Bronchus fibroblast of lung (primary cell): ENCODE measurements at places on chromosomes 1 and 21. TPM values are rescaled to one million over a fixed set of nuclear protein-coding genes. Genes with fewer than 3 reads are reported as not detected.

The PRAMEF27 gene
- not detected in 2 replicates for total RNA-seq

The NKAIN1 gene
- 0.15 and 2.4 TPM in 2 replicates for total RNA-seq

The ECE1 gene
- total RNA-seq: 79.7 and 83.4 TPM in 2 replicates

The TUFT1 gene
- 7.6 and 10.6 TPM in 2 replicates for total RNA-seq

The BNIPL gene
- total RNA-seq: under 0.01 and 0.17 TPM in 2 replicates

The EDN2 gene
- total RNA-seq: 0.45 TPM in 1 of 2 replicates, not detected in the other

The PRR9 gene
- not detected in 2 replicates for total RNA-seq

The CHD5 gene
- total RNA-seq: 0.50 TPM in 1 of 2 replicates, not detected in the other

The ALX3 gene
- total RNA-seq: not detected in 2 replicates

The S100A2 gene
- 4.5 and 10.8 TPM in 2 replicates for total RNA-seq

The PALMD gene
- not detected in 2 replicates for total RNA-seq

The FTCD gene
- not detected in 2 replicates for total RNA-seq

The ADCY10 gene
- total RNA-seq: not detected in 2 replicates

The PM20D1 gene
- under 0.01 TPM in 1 of 2 replicates, not detected in the other for total RNA-seq

The FCRL5 gene
- not detected in 2 replicates for total RNA-seq

The FAM43B gene
- under 0.01 and 0.15 TPM in 2 replicates for total RNA-seq

The FGGY gene
- total RNA-seq: 5.0 and 8.9 TPM in 2 replicates

The KRTAP19-1 gene
- total RNA-seq: not detected in 2 replicates

The SLC44A5 gene
- total RNA-seq: under 0.01 TPM in 1 of 2 replicates, not detected in the other

The GNB1 gene
- 138 and 140 TPM in 2 replicates for total RNA-seq

The LRRC8C gene
- total RNA-seq: 8.2 and 10.4 TPM in 2 replicates

The KTI12 gene
- 9.8 and 12.6 TPM in 2 replicates for total RNA-seq

The LMX1A gene
- total RNA-seq: not detected in 2 replicates

The EPHB2 gene
- 12.4 and 14.1 TPM in 2 replicates for total RNA-seq

The FAM177B gene
- not detected in 2 replicates for total RNA-seq

The OR2T11 gene
- not detected in 2 replicates for total RNA-seq

The APCS gene
- not detected in 2 replicates for total RNA-seq

The LCE1B gene
- not detected in 2 replicates for total RNA-seq

The SPRR1B gene
- not detected in 2 replicates for total RNA-seq

The PRDX6 gene
- 256 and 317 TPM in 2 replicates for total RNA-seq

The SLC35E2B gene
- 30.5 and 30.6 TPM in 2 replicates for total RNA-seq

The ZYG11A gene
- total RNA-seq: 0.59 and 0.84 TPM in 2 replicates

The NCMAP gene
- total RNA-seq: not detected in 2 replicates

The UMODL1 gene
- total RNA-seq: not detected in 2 replicates

The L1TD1 gene
- total RNA-seq: 0.17 and 0.30 TPM in 2 replicates

The ITLN2 gene
- not detected in 2 replicates for total RNA-seq

The PLD5 gene
- under 0.01 and 0.15 TPM in 2 replicates for total RNA-seq

The GPR153 gene
- total RNA-seq: 3.0 and 3.4 TPM in 2 replicates

The CFAP107 gene
- total RNA-seq: not detected in 2 replicates

The FCRL6 gene
- not detected in 2 replicates for total RNA-seq

The CYP4Z1 gene
- not detected in 2 replicates for total RNA-seq

The DPT gene
- 0.15 TPM in 1 of 2 replicates, not detected in the other for total RNA-seq

The C8B gene
- total RNA-seq: not detected in 2 replicates

The MIA3 gene
- 19.2 and 22.4 TPM in 2 replicates for total RNA-seq

The FCGR1A gene
- total RNA-seq: not detected in 2 replicates

The PLEKHN1 gene
- 1.2 and 1.9 TPM in 2 replicates for total RNA-seq

The SGIP1 gene
- 4.9 and 6.7 TPM in 2 replicates for total RNA-seq

The KCNQ4 gene
- total RNA-seq: under 0.01 and 0.17 TPM in 2 replicates
